ENCODE measurements at places on chromosomes 12 and 14.

DNA sequence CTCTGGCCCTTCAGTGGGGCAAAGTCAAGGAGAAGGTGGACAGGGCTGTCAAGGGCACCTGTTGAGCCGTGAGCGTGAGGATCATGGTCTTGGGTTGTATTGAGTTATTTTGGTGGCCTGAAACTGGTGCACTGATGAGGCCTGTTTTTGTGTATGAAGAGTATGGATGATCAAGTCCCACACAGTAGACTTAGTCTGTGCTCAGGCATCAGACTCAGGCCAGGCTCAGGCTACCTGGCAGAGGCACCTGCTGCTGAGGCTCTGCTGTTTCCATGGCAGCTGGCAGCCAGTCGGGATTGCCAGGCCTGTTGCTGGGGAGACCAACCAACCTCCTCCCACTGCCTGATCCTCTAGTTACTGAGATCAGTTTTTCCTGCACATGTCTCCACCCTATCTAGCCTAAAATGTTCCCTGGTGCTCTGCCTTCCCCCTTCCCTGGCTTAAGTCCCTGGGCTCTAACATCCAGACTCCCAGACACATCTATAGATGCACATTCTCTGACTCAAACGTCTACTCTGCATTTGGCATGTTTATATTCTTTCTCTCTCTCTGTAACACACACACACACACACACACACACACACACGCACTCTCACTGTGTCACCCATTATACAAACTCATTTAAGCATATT is 5.1 kb downstream of the JPH4 start:
- DNase-seq = no peak

DNA sequence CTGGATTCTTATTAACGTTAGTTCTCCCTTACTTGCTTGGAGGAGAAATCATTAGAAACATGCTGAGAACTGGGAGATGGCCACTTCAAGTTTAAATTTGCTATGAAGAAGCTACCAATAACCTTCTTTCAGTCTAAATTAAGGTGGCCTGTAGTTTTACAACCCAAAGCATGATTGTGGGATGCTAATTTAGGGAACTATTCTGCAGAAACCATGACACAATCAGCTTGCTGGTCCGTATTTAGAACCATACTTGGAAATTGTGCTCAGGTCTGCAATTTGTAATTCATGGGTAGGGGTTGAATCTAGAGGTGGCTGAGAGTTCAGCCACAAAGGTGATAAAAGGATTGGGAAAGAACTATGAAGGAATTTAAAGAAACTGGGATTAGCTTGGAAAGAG is 405.7 kb downstream of the RAD51B start:
- DNase-seq = no peak

GRCh38 chr12:80632835-80633234 is 74.6 kb upstream of the MYF6 start:
- DNase-seq = no peak

GRCh38 chr12:39419471-39419870 is 23.4 kb downstream of the KIF21A start:
- no peak for DNase-seq

GRCh38 chr14:21069388-21070082 is 569 bp upstream of the ARHGEF40 start:
- DNase-seq = peak; percentile 55

DNA sequence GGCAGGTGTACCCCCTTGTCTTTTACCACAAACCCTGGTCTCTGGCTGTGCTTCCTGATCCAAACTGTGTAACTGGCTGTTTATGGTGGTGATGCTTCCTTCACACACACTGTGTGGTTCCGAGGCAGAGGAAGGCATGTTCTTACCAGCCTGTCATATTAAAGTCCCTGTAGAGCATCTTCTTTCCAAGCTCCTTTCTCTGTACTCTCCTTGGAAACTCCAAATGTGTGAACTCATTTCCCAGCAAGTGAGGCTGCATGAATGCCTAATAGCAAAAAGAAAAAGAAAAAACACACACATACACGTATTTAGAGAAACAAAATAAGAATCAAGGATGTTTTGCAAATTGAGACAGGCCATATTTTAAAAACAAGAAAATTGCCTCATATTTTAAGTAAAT is 214.9 kb downstream of the PPM1H start:
- DNase-seq = no peak

DNA sequence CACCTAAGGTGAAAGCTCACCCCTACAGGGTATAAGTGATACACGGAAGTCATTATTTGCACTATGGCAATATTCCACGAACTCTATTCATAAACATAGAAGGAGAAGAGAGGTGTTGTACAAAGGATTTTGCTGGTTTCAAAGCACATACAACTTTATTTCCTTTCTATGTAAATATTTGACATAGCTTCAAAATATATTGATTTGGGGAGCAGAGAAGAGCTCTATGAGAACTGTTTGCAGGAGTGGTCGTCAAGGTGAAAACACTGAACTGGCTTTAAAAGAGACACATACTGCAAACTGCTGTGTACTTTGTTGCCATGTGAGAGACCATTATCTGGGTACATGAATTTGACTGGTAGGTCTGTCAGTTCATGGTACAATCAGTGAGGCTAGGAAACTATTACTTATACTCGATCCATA is 16.7 kb downstream of the CNIH1 start:
- peak; percentile 63 for DNase-seq

GRCh38 chr12:17035372-17035771 is 429.4 kb upstream of the LMO3 start:
- DNase-seq = no peak

DNA sequence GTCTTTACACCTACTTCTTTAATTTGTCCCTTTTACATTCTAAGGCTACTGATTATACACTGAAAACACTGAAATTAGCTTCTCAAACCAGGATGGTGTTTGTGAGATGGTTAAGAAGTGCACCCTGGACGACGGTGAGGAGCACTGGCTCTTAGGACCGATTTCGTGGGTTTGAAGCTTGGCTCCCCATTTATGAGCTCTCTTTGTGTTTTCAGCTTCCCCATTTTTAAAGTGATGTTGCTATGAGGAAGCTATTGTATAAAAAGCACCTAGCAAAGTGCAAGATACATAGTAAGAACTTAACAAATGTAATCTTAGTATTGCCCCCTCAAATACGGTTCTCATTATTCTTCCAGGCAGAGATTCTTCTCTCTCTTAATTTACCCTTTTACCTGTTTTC is 4.7 kb downstream of the NFYB start:
- no peak for DNase-seq

DNA sequence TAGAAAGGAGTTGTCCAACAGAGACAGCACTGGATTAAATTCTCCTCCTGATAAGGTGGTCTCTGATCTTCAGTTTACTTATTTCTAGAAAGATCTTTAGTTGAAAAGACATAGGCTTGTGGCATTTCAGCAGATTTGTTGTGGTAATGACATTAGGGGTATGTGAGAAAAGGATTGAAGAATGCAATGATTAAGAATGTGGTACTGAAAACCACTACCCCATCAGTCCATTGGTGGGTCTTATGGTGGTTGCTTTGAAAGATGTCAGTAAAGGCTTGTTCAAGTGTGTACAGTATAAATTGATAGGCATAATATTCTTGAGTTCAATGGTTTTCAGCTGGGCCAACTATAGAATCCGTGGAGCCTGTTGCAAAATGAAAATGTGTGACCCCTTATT is 10.8 kb downstream of the PPFIBP1 start:
- no peak for DNase-seq

GRCh38 chr14:105487449-105487985 is 831 bp downstream of the CRIP1 start:
- no peak for DNase-seq

GRCh38 chr14:92014040-92014439 is 25.8 kb downstream of the TRIP11 start:
- no peak for DNase-seq

GRCh38 chr12:92334552-92334951 is 188.9 kb upstream of the BTG1 start:
- no peak for DNase-seq

- no peak for DNase-seq
Measured at GRCh38 chr12:129873111-129873832, 30.6 kb downstream of the TMEM132D start.

- DNase-seq = no peak
Measured at GRCh38 chr14:61101803-61102548, 120.9 kb downstream of the SLC38A6 start.

GRCh38 chr12:103865151-103865730 is 24.2 kb upstream of the NT5DC3 start:
- DNase-seq = no peak

DNA sequence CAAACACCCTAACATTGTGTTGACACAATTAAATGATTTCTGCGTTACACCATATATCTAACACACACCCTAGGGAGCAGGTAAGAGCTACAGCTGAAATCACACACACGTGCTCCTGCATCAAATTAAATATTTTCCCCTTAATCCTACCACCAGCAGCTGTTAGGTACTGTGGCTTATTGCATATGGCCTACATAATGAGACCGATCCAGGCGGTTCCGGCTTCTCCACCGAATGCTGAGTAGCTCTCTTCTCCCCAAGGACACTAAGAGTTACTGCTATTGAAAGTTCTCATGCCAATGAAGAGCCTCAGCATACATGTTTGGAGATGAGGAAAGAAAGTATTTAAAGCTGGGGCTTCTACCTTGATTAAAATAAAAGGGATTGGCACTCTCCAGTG is 472.2 kb upstream of the STXBP6 start:
- no peak for DNase-seq

GRCh38 chr14:100130521-100130920 is 28.9 kb downstream of the DEGS2 start:
- no peak for DNase-seq

DNA sequence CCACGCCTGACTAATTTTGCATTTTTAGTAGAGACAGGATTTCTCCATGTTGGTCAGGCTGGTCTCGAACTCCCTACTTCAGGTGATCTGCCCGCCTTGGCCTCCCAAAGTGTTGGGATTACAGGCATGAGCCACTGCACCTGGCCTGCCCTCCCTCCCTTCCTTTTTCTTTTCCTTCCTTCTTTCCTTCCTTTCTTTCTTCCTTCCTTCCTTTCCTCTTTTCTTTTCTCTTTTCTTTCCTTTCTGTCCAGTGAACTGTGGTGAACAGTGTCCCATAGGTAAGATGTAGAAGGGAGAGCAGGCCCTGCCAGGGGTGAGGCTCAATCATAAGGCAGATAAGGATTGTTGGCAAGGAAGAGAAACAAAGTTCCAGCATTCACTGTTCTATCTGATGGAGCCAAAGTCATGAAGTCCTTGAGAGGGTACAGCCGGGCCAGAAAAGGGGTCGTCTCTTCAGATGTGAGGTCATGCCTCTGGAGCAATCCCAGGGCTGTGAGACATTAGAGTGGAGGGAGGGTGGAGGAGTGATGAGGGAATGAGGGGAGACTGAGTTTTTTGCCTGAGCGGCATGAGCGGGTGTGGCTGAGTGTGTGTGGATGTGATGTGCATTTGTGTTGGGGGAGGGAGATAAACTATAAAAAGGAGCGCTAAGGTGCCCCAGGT is 4.2 kb upstream of the MLF2 start:
- no peak for DNase-seq

GRCh38 chr12:75432924-75433323 is 42.0 kb downstream of the GLIPR1L2 start:
- DNase-seq = no peak

GRCh38 chr12:131702573-131702877 is 8.4 kb upstream of the SFSWAP start:
- no peak for DNase-seq

DNA sequence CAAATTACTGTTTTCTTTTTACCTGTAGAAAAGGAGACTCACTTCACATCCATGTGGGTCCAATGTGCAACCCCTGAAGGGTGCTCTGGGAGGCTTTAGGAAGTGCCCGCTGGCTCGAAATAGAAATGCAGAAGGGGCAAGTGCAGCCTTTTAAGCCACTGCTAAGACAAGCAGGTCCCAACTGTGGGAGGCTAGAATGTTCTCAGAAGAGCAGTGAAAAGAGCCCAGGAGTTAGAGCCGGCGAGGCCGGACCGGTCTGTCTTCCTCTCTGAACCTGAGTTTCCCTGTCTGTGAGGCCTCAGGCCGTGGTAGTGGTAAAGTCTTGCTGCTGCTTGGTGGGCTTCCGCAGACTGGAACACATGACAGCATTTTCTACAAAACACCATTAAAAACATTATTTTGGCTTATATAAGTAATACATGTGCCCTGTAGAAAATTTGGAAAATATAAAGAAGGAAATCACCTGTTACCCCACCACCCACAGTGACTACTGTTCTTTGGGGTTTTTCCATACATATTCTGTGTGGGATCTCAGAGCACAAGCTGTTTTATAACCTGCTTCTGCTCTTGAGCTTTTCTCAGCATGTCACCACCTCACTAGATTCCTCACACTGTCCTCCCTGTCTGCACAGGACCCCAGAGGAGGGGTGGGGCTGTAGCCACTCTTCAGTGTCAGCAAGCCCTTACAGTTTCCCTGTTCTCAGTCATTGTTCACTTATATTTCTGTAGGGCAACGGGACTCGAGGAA is 6.0 kb downstream of the CKB start:
- DNase-seq = no peak

DNA sequence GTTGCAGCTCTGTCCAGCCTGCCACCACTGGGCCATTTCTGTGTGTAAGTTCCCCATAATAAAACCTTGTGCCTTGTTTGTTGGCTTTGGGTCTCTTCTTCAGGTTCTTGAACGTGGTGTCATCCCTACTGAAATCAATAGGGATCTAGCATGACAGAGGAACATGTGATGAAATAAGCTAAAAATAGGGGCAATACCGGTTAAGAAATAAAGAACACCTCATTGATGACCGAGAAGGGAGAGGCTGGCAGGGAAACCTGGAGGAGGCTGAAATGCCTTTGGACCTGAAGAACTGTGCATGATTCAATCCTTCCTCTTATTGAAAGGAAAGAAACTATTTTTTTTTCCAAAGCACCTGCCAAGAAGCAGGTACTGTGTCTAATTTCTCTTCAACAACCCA is 172.3 kb downstream of the PPM1H start:
- no peak for DNase-seq

DNA sequence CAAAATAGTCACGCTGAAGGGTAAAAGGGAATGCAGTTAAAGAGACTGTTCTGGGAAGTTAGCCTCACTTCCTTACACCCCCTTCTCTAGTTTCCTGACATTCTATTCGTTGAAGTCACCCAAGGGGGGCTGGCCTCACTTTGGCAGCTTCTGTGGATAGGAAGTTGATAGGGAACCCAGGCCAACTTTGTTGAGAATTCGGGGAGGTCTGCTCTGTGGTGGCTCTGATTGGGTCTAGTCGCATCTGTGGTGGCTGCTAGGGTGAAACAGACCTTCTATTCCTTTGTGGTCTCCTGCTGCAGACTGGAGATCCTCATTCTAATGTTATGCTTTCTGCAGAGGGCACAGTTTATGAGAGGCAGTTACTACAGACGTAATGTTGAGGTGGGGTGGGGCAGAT is 28.8 kb upstream of the GZMB start:
- DNase-seq = no peak

DNA sequence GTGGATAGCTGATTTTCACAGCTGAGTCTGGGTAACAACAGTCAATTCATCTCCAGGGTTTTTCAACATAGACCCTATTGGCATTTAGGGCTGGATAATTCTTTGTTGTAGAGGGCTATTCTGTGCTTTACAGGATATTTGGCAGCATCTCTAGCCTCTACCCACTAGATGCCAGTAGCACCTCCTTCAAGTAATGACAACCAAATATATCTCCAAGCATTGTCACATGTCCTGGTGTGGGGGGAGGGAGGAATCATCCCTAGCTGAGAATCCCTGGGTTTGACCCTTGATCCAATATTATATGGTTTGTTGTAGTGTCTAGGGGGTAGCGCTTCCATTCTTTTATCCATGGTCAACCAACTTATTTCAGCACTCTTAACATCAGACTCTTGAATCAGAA is 157.2 kb downstream of the ANO4 start:
- DNase-seq = no peak

GRCh38 chr12:12079291-12079690 is 8.6 kb downstream of the BCL2L14 start:
- DNase-seq = no peak
